ENCODE measurements at places on chromosomes 4 and X. TPM values are rescaled to one million over a fixed set of nuclear protein-coding genes. Genes with fewer than 3 reads are reported as not detected.

DNA sequence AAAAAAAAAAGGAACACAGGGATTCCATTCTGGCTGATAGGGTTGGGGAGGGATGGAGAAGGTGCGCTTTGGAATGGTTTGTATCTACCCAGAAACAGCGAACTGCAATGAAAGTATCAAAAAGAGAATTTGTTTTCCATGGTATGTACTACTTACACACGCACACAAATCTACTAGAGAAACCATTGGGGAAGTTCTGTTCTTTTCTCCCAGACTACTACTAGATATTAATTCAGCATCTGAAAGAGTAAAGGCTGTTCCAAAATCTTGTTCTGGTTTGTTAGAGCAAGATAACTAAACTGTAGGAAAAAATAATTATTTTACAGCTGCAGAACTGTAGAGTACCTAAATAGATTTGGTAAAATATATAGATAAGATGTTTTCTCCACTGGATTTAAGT, 118.4 kb downstream of the CBR4 start:
- H3K36me3 ChIP-seq = peaks cover 47% of the 10 kb centered on the region
- DNase-seq = no peak

Gene ADH1A
- not detected for total RNA-seq

GRCh38 chrX:131841496-131842437, 181.3 kb upstream of the STK26 start:
- peak; percentile 38 for DNase-seq
- H3K27ac ChIP-seq = no peak overlapping the region
- no peaks in the 10 kb centered on the region for H3K36me3 ChIP-seq
- no peak overlapping the region for H3K4me3 ChIP-seq
- H3K27me3 ChIP-seq = peaks cover 8% of the 10 kb centered on the region

GRCh38 chr4:138512756-138513155, 270.6 kb upstream of the SLC7A11 start:
- H3K36me3 ChIP-seq = no peaks in the 10 kb centered on the region
- H3K27ac ChIP-seq = no peak overlapping the region
- DNase-seq = no peak

Gene UGT2B11
- not detected for total RNA-seq

- DNase-seq = no peak
- no peaks in the 10 kb centered on the region for H3K36me3 ChIP-seq
- peaks cover 3% of the 10 kb centered on the region for H3K27me3 ChIP-seq
- no peak overlapping the region for H3K27ac ChIP-seq
- H3K4me3 ChIP-seq = no peak overlapping the region
These were observed 1.5 kb downstream of the PRPS2 start for GRCh38 chrX:12792711-12793110.

GRCh38 chrX:23820235-23820782, 37.3 kb downstream of the SAT1 start:
- H3K4me1 ChIP-seq = no peaks in the 10 kb centered on the region
- H3K27ac ChIP-seq = no peak overlapping the region
- no peaks in the 10 kb centered on the region for H3K36me3 ChIP-seq
- DNase-seq = no peak
- no peaks in the 10 kb centered on the region for H3K27me3 ChIP-seq
- no peak overlapping the region for H3K4me3 ChIP-seq

Measured in IMR-90 (cell line).